ENCODE measurements at places on chromosomes 11 and 22.

DNA sequence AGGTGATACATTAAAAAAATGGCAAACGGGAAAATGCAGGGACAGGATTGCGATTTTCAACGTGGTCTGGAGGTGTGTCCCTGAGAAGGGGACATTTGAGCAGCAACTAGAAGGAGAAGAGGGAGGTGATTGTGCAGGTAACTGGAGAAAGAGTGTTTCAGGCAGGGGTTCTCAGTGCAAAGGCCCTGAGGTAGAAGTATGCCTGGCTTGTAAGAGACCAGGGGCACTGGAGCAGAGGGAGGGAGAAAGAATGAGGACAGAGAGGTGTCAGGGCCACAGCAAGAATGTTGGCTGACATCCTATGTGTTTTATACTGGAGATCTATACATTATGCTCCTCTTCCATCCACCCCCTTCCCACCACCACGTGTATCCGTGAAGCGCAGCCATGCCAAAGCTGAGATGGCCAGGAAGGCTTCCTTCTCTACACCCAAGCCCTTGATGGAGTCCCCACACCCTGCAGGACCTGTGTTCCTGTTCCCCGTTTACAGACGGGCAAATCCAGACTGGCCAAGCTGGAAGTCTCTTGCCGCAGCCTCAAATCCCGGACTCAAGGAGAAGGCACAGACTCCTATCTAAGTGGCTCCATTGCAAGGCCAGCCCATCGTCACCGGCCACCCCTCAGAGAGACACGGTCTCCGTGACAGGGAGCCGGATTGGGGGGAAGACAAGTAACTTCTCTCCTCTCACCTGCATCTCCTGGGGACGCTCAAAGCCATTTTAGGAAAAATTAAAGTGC lies 416.1 kb downstream of the MN1 start:
- DNase-seq, result no peak

GRCh38 chr11:33479231-33479630 lies 221.4 kb downstream of the C11orf91 start:
- DNase-seq, result no peak

DNA sequence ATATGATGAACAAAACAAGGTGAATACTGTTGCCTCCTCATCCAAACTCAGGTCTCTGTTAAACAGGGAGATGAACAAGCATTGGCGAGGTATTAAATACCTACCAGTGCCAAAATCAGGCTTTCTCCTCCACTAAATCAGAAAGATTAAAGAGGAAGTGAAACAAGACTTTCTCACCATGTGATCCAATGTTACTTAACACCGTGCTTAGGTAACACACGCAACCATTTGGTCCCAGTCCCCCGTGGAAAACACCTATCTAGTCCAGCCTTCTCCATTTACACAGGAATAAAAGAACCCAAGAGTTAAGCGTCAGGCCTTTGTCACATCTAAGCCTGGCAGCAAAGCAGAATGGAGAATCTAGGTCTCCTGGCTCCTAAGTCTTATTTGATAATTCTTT lies 34.5 kb downstream of the TENM4 start:
- DNase-seq, result no peak

GRCh38 chr11:12284316-12285050 lies 92.9 kb upstream of the PARVA start:
- no peak for DNase-seq

- no peak for DNase-seq
Observed at GRCh38 chr11:75219869-75220268, 20.7 kb upstream of the TPBGL start.

DNA sequence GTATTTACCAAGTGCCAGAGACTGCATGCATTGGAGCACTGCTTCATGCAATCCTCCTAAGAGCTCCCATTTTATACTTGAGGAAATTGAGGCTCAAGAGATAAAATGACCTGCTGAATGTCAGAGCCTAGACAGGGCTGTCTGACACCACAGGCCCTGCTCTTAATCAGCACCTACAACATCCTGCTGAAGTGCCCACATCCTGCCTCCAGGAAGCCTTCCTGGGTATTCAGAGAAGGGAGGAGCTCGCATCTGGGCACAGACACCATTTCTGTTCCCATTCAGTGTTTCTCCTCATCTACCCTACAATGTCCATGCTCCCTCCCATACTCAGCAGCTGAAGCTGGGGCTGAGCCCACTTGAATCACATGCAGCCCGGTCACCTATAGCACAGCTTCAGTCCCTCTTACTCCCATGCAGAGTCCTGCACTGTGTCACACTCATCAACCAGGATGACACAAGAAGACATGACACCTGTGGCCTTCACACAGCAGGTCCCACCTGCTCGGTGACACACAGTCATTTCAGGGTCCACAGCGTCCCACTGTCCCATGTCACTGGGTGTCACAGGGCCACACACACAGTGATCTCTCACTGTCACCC lies 53.1 kb downstream of the PDE2A start:
- DNase-seq, result no peak

DNA sequence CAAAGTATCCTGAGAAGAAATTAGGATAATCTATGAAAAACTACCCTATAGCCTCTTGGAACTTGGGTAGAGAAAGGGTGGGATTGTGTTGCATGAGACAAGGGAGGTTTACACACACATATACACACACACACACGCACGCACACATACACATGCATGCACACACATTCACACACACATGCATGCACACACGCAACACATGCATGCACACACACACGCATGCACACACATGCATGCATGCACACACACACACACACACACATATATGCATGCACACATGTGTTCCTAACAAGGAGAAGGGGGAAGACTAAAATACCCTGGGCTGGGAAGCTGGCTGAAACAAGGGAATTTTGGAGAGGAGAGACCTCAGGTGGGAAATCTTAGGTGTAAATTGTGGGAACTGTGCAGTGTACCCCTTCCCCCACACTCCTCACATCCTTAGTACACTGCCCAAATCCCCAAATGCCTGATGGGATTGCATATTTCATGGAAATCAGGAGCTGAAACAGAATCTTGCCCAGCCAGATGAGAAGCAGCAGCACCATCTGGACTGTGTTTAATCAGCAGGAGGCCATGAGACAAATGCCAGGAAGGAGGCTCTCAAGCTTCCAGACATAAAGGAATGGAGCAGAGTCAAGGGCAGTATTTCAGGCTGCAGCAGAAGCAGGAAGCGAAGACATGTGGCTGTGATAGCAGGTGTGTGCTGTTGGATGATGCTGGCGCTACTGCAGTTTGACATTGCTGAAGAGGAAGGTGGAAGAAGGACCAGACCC lies 14.6 kb upstream of the POLD3 start:
- no peak for DNase-seq

GRCh38 chr22:35608088-35608487 lies 9.0 kb downstream of the MB start:
- DNase-seq, result no peak

DNA sequence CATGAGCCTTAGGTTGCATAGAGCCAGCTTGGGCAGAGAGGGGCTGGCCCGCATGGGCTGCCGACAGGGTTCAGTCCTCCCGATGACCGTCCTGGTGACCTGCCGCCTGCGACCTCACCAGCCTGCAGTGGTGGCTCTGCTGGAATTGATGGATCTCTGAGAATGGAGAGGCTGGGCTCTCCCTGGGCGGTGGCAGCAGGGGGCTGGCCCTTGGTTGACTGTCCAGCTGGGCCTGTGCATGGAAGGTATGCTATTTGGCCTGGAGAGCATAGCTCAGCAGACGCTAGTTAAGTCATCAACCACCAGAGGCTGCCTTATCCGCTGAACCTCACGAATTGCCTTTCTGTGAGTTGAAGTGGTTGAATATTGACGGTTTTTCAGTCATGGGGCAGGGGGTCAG lies 19.7 kb downstream of the GRAMD4 start:
- DNase-seq, result no peak

DNA sequence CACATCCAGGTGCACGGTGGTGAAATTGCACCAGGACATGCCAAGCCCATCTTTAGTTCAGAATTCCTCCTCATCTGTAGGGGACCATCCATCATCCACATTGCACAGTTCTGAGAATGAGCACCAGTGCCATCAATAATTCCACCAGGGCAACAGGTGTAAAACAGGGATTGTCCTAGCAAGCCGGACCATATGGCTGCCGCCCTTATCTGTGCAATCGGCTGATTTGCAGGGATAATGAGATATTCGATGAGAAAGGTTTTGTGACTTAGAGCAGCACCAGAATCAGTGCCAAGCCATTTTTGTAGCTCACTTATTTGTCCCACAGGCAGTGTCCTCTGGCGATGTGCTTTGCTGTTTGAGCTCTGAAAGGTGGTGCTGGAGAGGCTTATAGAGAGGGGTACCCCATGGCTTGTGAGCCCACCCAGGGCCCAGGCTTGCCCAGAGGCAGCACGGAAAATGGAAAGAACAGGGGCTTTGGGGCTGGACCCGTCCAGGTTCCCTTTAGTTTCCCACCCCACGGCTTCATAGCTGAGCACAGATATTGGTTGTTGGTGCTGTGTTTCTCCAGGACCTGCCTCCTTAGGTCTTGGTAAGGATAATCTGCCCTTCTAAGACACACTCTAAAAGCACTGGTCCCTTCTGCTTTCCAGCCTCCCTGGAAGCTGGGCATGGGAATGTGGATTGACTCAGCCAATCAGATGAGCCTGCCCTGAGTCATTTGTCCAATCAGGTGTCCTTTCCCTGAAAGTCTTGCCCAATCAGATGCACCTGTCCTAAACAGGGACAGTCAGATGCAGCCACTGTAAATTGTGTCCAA lies 84.0 kb upstream of the SHANK2 start:
- no peak for DNase-seq

- DNase-seq, result no peak
Observed at GRCh38 chr11:8694137-8694536, 11.5 kb downstream of the RPL27A start.

GRCh38 chr22:48483764-48484528 lies 1343.7 kb downstream of the BRD1 start:
- no peak for DNase-seq

- DNase-seq, result no peak
Observed at GRCh38 chr11:33734441-33735270, 1.6 kb downstream of the CD59 start.

DNA sequence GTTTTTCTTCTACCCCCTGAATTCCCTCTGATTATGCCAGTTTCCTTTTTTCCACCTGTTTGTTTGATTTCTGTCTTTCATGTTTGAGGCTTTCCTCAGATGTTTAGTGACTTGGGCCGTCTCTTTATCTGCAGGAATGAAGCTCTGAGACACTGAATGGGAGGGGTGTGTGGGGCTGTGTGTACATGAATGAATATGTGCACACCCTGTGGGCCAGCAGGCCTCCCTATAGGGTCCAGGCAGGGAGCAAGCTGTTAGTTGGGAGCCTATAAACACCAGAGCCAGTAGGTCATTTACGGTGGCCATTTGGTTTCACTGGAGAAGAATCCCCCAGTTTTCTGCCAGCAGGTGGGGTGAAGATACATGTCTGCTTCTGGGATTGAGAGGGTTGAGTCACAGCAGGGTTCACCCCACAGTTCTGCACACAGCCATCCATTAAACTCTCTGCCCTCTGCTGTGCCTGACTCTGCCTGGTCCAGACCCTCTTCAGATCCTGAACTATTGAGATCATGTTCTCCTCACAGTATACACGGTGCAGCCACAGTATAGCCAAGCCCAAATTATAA lies 34.8 kb downstream of the BARX2 start:
- no peak for DNase-seq
